ENCODE measurements at places on chromosomes 12 and 14.

GRCh38 chr14:83799233-83799632, 1730.7 kb upstream of the FLRT2 start:
- DNase-seq, result no peak

GRCh38 chr14:100340423-100340813, 17.3 kb downstream of the SLC25A47 start:
- no peak for DNase-seq

- DNase-seq, result no peak
Observed at GRCh38 chr12:105229371-105229770, 6.6 kb downstream of the APPL2 start.

GRCh38 chr14:30082486-30082885, 154.8 kb upstream of the PRKD1 start:
- DNase-seq, result no peak

GRCh38 chr12:40253936-40254335, 29.1 kb downstream of the LRRK2 start:
- no peak for DNase-seq

All from left forelimb (tissue), 1 donor.